ENCODE measurements at places on chromosomes 16 and 17.

DNA sequence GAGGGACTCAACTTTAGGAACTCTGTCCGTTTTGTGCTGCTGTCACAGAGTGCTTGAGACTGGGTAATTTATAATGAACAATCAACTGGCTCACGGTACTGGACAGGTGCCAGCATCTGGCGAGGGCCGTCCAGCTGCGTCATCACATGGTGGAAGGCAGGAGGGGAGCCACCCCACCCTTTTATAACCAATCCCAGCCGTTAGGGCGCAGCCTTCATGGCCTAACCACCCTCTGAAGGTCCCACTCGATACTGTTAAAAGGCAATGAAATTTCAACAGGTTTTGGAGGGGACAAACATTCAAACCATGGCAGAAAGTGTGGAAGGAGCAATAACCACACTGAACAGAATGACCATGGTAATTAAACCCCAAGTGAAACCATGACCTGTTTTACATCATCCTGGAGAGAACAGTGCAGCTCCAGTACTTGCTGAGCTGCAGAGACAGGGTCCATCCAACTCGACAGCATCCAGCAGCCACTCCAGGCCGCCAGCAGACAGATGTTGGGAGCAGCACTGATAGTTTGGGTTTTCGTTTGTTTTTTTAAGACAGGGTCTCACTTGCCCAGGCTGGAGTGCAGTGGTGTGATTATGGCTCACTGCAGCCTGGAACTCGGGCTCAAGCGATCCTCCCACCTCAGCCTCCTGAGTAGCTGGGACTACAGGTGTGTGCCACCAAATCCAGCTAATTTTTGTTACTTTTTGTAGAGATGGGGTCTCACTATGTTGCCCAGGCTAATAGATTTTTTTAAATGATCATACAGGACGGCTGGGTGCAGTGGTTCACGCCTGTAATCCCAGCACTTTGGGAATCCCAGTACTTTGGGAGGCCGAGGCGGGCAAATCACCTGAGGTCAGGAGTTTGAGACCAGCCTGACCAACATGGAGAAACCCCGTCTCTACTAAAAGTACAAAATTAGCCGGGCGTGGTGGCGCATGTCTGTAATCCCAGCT, 11.0 kb downstream of the CHMP6 start:
- no peak for DNase-seq

DNA sequence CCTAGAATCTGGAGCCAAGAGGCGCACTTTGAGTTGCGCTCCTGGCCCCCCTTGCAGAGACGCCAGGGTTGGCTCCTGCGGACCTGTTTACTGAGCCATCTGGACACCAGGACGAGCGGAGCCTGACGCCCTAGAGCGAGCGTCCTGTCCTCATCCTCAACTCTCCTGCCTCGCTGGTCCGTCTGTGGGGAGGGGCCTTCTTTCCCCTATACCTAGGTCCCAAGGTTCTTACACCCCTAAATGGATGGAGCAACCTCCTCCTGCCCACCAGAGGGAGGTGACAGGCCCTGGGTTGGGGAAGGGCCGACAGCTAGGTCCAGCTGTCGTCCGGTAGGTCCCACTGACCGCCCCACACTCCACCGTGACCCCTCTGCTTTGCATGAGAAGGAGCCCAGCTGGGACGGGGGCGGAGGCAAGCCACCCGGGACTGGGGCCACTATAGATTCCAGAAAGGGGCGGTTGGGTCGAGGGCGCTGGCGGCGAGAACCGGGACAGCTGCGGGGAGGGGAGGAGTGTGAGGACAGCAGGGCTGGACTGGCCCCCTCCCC, 3.1 kb upstream of the LHX1 start:
- no peak for DNase-seq

- no peak for DNase-seq
These were observed 20.9 kb upstream of the CSNK2A2 start for GRCh38 chr16:58218786-58219185.

GRCh38 chr16:81616321-81617020, 162.6 kb upstream of the PLCG2 start:
- peak; percentile 85 for DNase-seq

GRCh38 chr17:55540414-55541091, 29.3 kb upstream of the SMIM36 start:
- no peak for DNase-seq

DNA sequence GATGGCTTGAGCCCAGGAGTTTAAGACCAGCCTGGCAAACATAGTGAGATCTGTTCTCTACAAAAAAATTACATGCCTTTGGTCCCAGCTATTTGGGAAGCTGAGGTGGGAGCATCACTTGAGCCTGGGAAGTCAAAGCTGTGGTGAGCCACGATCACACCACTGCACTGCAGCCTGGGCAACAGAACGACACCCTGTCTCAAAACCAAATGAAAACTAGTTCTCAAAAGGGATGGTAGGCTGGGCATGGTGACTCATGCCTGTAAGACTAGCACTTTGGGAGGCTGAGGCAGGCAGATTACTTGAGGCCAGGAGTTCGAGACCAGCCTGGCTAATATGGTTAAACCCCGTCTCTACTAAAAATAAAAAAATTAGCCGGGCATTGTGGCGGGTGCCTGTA, 31.1 kb downstream of the PPM1D start:
- DNase-seq: no peak

- no peak for DNase-seq
These were observed 216.3 kb downstream of the SPECC1 start for GRCh38 chr17:20225162-20226115.

GRCh38 chr17:37607637-37608331, 1.4 kb downstream of the SYNRG start:
- peak; percentile 48 for DNase-seq

DNA sequence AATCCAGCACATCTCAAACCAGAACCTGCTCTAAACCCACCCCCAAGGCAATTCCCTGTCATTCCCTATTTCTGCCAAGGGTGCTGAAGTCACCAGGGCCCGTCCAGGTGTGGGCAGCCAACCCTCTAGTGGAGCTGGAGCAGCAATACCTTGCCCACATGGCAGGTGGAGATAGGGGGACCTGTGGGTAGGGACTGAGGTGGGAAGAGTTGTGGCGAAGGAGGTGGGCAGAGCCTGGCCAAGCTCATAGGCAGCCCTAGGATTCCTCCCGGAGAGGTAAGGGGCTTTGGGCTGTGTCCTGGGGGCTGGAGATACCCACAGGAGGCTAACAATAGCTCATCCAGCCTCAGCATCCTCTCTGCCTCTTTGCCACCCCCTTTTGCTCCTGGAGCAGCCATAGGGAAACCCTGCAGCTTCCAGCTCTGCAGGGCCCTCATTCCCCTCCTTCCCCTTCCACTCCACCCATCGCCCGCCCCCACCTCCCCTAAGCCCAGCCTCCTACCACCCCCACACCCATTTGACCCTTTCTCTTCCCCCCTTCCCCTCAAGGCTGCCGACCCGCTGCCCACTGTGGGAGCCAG, 30.4 kb upstream of the CRHR1 start:
- DNase-seq: no peak

- no peak for DNase-seq
These were observed at the start of gene KRT222 for GRCh38 chr17:40664582-40665333. TSS of gene KRT222 (minus strand) at chr17:40665177. CDS start at chr17:40665099, 78 bp downstream.

DNA sequence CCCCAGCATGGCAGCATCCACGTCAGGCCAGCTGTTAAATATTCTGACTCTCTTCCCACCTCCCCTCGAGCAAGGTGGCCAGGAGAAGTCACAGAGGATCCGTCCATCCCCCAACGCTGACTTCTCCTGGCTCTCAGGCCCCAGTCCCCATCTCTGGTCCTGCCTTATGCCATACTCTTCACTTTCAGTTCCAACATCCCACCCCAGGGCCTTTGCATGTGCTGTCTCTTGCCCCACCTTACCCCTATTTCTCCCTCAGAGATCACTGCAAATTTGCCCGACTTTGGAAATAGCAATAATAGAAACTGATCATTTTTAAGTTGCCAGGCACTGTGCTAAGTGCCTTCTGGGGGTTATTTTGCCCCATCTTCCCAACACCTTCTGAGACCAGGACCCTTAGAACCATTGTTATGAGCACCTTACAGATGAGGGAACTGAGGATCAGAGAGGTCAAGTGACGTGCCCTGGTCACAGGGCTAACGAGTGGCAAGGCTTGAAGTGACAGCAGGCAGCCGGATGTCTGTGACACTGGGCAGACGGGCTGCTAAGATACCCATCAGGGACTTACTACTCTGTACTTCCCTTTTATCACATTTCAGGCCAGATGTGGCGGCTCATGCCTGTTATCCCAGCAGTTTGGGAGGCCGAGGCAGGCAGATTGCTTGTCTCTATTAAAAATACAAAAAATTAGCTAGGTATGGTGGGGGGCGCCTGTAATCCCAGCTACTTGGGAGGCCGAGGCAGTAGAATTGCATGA, 17.7 kb downstream of the HID1 start:
- DNase-seq: no peak

GRCh38 chr17:73365906-73366623, 54.3 kb upstream of the CDC42EP4 start:
- no peak for DNase-seq

- peak; percentile 55 for DNase-seq
These were observed 17.3 kb downstream of the COTL1 start for GRCh38 chr16:84600343-84601229.

- DNase-seq: no peak
These were observed 330.3 kb downstream of the BCAS3 start for GRCh38 chr17:61007980-61008379.

DNA sequence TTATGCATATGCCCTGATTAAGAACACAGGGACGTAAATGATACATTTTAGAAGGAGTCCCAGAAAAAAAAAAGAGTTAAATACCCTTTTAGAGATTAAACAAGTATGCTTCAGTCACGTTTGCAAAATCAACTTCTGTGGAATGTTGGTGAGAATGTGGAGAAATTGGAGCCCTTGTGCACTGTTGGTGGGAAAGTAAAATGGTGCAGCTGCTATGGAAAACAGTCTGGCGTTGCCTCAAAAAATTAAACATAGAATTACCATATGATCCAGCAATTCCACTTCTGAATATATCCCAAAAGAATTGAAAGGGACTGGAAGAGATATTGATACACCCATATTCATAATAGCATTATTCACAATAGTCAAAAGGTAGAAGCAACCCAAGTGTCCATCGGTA, 26.5 kb downstream of the RHBDL3 start:
- no peak for DNase-seq

GRCh38 chr16:22677024-22677830, 136.7 kb upstream of the HS3ST2 start:
- DNase-seq: no peak

- no peak for DNase-seq
These were observed 10.4 kb downstream of the NCBP3 start for GRCh38 chr17:3835410-3836229.
